Psoas muscle (tissue), 8 donors: ENCODE measurements at places on chromosomes 1 and 21. TPM values are rescaled to one million over a fixed set of nuclear protein-coding genes. Genes with fewer than 3 reads are reported as not detected.

AGPAT3 gene
- 50.7 TPM for total RNA-seq

TRIM17 gene
- not detected for total RNA-seq

LCE1C gene
- total RNA-seq, result not detected

RPRD2 gene
- 18.5 TPM for total RNA-seq

EDARADD gene
- total RNA-seq, result not detected

MLLT11 gene
- total RNA-seq, result 4.0 TPM

FCGR3A gene
- total RNA-seq, result 1.8 TPM

- no peak overlapping the region for H3K27ac ChIP-seq
- H3K27me3 ChIP-seq, result no peaks in the 10 kb centered on the region
- no peak overlapping the region for H3K4me3 ChIP-seq
- H3K36me3 ChIP-seq, result no peaks in the 10 kb centered on the region
Observed at GRCh38 chr1:235045034-235045690, 83.5 kb downstream of the TOMM20 start.

DNA sequence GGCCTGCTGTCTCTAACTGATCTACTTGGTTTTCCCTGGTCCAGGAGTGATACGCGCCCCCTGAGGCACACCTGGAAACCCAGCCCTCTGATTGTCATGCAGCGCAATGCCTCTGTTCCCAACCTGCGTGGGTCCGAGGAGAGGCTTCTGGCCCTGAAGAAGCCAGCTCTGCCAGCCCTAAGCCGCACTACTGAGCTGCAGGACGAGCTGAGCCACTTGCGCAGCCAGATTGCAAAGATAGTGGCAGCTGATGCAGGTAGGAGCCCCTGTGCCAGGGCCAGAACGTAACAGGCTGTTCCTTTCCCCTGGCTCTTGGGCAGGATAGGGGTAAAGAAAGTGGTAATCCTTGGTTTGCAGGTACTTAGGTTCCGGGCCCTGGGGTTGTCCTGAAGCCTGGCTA, 6.8 kb downstream of the MTFR1L start:
- H3K4me1 ChIP-seq, result peaks cover 11% of the 10 kb centered on the region
- no peak overlapping the region for H3K4me3 ChIP-seq
- H3K36me3 ChIP-seq, result peaks cover 70% of the 10 kb centered on the region

GRCh38 chr1:198113342-198113750, 43.5 kb upstream of the NEK7 start:
- peaks cover 5% of the 10 kb centered on the region for H3K4me1 ChIP-seq
- no peak for DNase-seq
- H3K36me3 ChIP-seq, result no peaks in the 10 kb centered on the region
- H3K27ac ChIP-seq, result no peak overlapping the region
- H3K4me3 ChIP-seq, result no peak overlapping the region

GRCh38 chr1:238191170-238191569, 300.4 kb upstream of the ZP4 start:
- no peak overlapping the region for H3K27ac ChIP-seq
- H3K4me1 ChIP-seq, result no peaks in the 10 kb centered on the region
- no peak overlapping the region for H3K4me3 ChIP-seq
- H3K36me3 ChIP-seq, result no peaks in the 10 kb centered on the region
- no peak for DNase-seq
- H3K27me3 ChIP-seq, result no peaks in the 10 kb centered on the region

GRCh38 chr1:9942399-9942938, 722 bp downstream of the LZIC start:
- no peaks in the 10 kb centered on the region for H3K27me3 ChIP-seq
- H3K4me1 ChIP-seq, result peaks cover 31% of the 10 kb centered on the region
- H3K4me3 ChIP-seq, result peak overlapping the region; percentile 91
- DNase-seq, result no peak
- peak overlapping the region; percentile 91 for H3K27ac ChIP-seq
- H3K36me3 ChIP-seq, result peaks cover 35% of the 10 kb centered on the region

DNA sequence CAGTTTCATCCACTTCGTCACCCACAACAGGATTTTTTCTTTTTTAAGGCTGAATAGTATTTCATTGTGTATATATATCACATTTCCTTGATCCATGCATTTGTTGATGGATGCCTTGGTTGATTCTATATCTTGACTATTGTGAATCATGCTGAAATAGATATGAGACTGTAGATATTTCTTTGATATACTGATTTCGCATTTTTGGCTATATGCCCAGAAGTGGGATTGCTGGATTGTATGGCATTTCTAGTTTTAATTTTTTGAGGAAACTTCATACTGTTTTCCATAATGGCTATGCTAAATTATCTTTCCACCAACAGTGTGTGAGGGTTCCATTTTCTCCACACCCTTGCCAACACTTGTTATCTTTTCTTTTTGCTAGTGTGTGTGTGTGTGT, 5.0 kb downstream of the GUCA2B start:
- no peak overlapping the region for H3K4me3 ChIP-seq
- H3K27ac ChIP-seq, result no peak overlapping the region
- H3K4me1 ChIP-seq, result no peaks in the 10 kb centered on the region
- no peaks in the 10 kb centered on the region for H3K27me3 ChIP-seq

DNA sequence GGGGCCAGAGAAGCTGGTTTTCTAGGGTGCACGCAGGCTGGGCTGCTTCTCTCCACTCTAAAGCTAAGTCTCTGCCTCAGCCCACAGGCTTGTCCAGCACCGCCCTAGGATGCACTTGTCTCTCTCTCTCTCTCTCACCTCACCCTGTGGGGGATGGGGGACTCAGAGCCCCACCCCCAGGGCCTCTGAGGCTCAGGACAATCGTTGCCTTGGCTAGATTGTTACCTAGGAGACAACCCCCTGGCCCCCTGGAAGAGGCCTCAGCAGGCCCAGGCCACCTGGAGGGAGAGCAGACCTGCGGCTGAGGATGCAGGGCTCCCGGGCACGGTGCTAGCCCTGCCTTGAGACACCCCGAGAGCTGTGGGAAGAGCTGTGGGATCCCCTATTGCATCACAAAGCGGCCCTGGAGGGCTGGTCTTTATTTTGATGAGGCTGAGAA, at the start of gene ACTRT2:
Gene ACTRT2 (plus strand): TSS at position 235 of the 439 bp plus-strand sequence. CDS start 220 bp downstream, outside the sequence.
- H3K36me3 ChIP-seq, result no peaks in the 10 kb centered on the region
- DNase-seq, result no peak
- no peaks in the 10 kb centered on the region for H3K27me3 ChIP-seq
- no peak within 1 kb of the TSS for H3K4me3 ChIP-seq
